ENCODE measurements at places on chromosomes 13 and 19.

- DNase-seq, result no peak
Observed at GRCh38 chr13:44120043-44120442, 240.3 kb downstream of the LACC1 start.

GRCh38 chr19:51272183-51272810, 21.4 kb downstream of the SIGLECL1 start:
- DNase-seq, result no peak

DNA sequence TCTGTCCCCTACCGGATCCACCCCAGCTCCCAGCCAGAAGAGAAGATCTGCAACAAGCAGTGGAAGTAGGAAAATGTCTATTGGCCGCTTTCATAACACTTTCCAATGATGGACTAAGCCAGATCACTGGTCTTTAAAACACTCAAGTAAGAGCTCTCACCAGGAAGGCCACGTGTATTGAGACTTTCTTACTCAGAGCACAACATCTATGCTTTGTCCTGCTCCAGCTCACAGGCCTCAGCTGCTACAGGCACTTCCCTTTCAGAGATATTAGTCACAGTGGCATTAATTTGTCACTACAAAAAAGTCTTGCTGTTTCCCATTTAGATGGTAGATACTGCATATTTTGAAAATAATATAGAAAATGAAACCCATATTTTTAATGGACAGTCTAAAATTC, 164.2 kb downstream of the ABCC4 start:
- no peak for DNase-seq

- DNase-seq, result no peak
Observed at GRCh38 chr19:46812977-46813838, 24.8 kb upstream of the SLC1A5 start.

- DNase-seq, result no peak
Observed at GRCh38 chr13:30416471-30416870, 5.8 kb upstream of the UBE2L5 start.

DNA sequence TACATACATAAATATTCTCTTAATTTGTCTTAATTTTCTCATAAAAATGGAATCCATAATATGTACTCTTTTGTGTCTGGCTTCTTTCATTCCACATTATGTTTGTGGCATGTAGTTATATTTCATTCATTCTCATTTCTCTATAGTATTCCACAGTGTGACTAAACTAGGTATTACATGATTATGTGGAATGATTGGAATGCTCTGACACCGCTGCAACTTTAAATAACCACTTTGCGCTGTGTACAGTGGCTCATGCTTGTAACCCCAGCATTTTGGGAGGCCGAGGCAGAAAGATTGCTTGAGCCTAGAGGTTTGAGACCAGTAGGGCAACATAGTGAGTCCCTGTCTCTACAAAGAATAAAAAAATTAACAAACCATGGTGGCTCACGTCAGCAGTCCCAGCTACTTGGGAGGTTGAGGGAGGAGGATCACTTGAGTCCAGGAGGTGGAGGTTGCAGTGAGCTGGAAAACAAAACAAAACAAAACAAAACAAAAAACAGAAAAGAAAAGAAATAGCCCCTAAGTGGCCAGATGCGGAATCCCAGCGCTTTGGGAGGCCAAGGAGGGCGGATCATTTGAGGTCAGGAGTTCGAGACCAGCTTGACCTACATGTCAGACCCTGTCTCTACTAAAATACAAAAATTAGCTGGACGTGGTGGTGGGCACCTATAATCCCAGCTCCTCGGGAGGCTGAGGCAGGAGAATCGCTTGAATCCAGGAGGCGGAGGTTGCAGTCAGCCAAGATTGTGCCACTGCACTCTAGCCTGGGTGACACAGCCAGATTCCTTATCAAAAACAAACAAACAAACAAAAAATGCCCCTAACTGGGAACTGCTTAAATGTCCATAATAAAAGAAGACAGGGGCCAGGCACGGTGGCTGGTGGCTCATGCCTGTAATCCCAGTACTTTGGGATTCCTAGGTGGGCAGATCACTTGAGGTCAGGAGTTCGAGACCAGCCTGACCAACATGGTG, 8.0 kb upstream of the SAE1 start:
- no peak for DNase-seq

Measured in COLO829 (cell line).